NCI-H748 treated with DMSO at 0.1 percent for 48 hours (cell line): ENCODE measurements at places on chromosomes 6 and 20.

DNA sequence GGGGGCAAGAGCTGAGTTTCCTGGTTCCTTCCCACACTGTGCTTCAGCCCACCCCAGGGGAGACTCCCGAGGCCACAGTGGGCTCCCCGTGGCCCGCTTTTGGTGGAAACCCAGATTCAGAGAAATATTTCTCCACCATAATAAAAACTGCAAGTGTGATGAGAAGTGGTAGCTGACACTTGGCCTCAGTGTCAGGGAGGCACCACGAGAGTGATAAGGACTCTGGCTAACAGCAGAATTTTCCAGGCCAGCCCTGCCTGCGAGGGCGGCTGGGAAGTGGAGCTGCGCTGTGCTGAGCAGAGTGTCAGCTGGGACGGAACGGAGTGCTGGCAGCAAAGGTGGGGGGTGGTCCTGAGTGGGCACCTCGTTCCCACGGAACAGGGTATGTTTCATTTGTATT lies 22.5 kb downstream of the SPATA2 start:
- DNase-seq: no peak

GRCh38 chr6:158002951-158003853 lies 21.5 kb downstream of the SYNJ2 start:
- no peak for DNase-seq

GRCh38 chr6:14730654-14731053 lies 515.2 kb upstream of the JARID2 start:
- DNase-seq: no peak

- no peak for DNase-seq
Observed at GRCh38 chr6:119459207-119459974, 109.8 kb upstream of the MAN1A1 start.

- peak; percentile 54 for DNase-seq
Observed at GRCh38 chr20:18750735-18751134, 62.8 kb upstream of the SCP2D1 start.

DNA sequence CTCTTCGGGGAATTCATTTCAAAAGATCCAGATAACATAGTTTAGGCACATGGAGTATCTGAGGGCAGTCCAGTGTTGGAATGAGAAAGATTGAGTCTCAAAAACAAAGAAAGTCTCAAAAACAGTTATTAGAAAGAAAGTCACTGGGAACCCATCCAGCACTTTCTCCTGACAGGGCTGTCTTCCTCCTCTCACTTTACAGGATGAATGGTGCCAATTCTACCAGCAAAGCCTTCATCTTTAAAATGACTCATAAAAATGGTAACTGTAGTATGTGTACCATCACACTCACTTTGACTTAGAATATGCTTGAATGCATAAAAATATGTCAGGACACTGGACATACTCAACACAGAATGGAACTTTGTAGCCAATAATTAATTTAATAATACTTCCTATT lies 71.3 kb downstream of the SLC22A3 start:
- DNase-seq: no peak

DNA sequence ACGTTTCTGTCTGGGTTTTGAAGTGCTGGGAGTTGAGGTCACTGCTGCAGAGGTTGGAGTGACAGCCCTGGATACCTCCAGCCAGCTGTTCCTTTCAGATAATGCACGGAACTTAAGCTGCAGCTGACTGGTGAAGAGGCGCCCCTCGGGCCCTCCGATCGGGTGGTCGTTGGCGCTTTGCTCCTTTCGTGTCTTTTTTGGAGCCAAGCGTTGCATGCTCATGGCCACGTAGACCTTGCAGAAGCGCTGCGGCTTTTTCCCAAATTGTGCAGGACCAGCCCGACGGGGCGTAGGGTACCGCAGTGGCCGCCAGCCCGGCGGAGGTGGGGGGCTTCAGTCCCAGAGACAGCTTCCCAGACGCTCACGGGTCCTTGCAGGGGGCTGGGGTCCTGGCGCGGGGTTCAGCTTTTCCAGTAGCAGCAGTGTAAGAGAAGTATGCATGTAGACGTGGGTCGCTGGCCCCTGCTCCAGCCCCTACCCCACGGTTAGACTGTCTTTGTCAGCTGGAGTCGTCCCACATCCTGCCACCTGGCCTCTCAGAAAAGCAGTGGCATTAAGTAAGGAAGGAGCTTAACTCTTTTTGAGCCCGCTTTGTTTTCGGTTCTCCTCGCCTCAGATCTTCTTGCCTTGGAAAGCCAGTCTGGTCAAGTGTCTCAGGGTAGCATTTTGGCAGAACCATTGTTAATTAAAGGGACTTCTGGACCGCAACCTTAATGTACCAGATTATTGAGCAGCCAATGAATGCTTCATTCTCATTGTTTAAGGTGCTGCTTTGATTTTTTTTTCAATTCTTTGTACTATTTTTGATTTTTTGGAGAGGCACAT lies 838 bp downstream of the TNFAIP3 start:
- no peak for DNase-seq

DNA sequence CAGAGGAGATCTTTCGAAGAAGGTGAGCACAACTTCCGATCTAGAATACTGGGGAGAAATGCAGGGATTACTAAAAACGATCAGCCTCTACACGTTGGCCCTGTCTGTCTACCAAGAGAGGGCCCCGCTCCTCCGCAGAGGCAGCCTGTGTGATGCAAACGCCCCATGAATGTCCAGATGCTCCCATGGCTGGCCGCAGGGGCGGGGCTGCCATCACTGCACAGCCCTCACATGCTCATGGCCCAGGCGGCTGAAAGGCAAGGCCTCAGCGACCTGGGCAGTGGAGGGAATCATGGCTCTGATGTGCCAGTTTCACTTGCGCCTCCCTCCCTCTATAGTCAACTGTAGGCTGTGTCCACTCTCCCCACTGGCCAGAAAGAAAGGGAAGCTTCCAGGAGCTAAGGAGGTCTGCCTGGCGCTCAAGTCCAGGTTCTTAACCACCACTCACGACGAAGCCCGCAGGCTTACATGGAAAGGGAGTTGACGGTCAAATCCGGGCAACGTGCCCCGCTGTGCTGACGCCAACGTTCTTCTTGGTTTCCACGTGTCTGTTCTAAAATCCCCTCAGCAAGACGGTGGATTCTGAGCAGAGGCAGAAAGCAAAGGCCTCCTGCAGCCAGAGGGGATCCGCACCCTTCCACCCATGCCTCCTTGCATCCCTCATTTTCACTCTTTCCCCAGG lies 14.2 kb downstream of the PXDC1 start:
- no peak for DNase-seq

- no peak for DNase-seq
Observed at GRCh38 chr20:62433658-62434497, 6.5 kb upstream of the RBBP8NL start.

DNA sequence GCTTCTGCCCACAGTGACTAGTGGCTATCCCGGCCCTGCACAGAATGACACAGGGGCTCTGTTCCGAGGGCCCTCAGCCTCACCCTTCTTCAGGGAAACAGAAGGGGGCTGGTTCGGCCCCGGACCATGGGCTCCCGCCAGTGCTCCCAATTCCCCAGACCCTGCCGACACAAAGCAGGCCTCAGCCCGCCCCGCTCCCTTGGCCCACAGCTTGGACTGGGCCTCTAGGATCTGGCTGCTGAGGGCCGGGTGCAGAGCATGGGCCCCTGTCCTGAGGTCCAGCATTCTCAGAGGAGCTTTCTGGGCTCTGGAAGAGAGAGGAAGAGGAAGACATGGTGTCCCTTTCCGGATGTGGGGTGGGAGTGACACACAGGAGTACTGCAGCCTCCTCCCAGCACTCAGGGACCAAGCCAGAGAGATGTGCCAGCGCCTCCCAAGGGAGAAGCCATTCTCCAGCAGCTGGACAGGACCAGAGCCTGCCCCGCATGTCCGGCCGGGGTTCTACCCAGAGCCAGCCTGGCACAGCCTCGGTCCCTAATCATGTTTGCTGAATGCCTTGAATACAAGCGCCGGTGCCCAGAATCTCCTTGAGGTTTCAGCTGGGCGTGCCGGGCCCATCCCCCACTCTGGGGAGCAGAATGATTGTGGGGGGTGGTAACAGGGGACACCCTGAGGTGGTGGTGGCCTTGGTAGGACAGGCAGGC lies 23.9 kb downstream of the C20orf203 start:
- DNase-seq: no peak

DNA sequence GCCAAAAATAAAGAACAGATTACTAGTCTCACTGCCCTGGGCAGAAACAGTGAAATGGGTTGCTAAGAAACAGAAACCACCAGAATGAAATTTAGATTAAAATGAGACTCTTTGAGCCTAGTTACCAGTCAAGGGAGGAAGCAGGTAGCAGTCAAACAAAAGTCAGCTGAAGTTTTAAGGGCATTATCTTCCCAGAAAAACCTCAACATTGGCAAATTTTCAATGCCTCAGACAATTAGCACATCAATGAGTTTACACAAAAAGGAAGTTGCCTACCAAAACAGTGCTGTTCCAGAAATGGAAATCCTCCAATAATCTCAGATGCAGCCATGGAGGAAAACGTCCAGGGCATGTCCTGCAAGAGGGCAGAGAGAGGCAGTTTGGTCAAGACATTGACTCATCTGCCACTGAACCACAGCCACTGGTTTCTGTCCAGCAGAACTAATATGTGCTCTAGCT lies 399.7 kb upstream of the ADGRB3 start:
- no peak for DNase-seq

DNA sequence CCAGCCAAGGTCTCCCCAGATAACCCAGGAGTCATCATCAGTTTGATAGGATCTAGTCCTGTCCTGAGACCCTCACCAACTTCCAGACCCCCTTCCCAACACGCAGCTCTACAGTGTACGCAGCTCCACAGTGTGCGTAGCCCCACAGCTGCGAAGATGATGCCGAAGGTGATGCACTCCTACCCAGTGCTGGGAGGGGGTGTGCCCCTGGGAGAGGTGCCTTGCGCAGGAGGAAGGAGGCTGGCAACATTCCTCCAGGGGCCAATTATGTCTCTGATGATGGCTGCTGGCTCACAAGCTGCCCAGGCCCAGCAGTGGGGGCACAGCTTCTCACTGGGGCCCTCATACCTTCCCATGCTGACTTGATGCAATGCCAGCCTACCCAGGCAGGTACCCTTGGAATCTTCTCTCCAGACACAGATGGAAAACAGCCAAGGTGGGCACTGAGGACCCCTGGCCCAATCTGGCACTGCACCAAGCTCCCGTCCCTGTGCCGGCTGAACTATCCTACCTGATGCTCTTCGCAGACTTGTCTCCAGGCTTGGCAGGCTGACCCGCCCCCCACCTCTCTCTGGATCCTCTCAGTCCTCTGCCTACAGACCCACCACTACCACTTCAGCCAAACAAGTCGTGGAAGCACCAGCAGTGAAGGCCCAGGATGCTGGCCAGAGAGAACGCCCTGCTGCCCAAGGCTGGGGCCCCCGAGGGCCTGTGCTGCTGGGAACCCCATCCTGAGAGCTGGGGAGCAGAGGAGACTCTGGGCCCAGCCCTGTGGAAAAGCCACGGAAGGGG lies 1.4 kb downstream of the ZNF512B start:
- DNase-seq: no peak

DNA sequence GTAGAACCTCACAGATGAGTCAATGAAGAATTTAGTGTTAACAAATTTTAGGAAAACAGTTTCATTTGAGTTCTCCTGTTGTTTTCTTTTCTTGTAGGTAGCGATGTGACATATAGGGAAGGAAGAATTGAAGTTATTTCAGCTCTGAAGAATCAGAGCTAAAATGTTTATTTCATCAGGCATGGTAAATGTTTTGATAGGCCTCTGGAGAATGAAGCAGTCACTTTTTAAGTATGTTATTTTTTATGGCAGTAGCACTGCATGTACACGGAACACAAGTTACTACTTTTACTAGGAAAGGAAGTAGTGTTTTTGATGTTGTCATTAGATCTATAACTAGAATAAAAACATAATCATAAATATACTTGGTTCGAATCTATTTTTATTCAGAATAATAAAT lies 1357.3 kb upstream of the CITED2 start:
- no peak for DNase-seq

DNA sequence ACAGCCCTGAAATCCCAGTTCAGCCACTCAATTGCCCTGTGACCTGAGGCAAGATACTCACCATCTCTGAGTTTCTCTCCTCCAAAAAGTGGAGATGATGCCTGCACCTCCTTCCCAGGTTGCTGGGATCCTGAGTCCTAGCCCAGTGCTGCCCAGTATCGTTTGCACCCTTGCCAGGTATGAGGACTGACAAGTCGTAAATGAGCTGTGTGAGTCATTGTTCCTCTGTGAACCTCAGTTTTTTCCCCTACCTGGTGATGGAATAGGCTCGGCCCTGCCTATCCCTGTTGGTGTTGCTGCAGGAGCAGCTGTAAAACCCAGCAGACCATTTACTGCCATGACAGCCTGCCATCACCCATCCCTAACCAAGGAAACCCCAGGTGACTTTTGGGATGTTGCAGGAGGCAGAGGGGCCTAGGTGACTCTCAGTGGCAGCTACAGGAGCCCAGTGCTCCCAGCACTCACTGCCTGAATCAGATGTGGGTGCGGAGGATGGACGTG lies 229.3 kb downstream of the SYNDIG1 start:
- DNase-seq: no peak

GRCh38 chr20:48866936-48867335 lies 39.1 kb upstream of the PREX1 start:
- DNase-seq: no peak

DNA sequence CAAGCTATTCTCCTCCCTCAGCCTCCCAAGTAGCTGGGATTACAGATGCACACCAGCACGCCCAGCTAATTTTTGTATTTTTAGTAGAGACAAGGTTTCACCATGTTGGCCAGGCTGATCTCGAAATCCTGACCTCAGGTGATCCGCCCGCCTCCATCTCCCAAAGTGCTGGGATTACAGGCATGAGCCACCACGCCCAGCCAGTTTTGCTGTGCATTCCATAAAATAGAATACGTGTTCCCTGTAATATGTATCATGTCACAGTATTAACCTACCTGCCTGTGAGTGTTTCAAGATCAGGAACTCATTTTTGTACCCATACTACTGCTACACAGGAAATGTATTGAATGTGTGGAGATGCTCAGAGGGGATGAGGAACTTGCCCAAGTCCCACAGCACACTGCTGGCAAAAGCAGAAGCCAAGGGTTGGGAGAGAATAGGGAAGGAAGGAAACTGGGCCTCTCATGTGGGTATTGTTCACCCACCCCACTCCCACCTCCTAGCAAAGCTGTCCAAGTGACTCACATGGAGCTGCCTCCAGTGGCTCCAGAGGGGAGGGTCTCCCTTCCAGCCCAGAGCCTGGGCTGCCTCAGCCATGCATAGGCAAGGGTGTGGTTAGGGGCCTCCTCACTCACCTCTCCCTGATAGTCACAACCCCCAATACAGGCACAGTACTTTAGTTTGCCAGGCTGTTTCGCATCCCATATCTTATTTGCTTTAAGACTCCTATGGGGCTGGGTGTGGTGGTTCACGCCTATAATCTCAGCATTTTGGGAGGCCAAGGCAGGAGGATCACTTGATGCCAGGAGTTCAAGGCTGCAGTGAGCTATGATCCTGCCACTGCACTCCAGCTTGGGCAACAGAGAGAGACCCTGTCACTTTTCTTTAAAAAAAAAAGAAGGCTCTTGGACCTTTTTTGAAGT lies 9.4 kb downstream of the HM13 start:
- DNase-seq: no peak

DNA sequence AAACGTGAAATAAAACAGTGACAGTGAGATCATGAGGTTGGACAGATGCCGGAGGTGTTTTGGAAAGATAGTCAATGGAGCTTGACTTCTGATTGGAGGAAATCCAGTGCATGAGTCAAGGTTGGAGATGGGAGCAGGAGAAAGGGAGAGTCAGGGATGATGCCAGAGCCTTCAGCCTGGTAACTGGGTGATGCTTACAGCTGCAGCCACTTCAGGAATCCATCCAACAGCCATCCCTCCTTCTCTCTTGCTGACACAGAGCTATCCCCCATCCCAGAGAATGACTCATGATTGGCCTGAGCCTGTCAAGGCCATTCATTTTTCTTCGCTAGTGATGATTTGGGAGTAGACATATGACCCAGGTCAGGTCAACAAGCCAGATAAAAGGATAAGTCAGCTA lies 112.8 kb downstream of the SAMD5 start:
- DNase-seq: no peak
